Stimulated activated CD4-positive, alpha-beta T cell treated with anti-CD3 and anti-CD28 coated beads, Interleukin-2, amount 100 ng/mL, for 48 hours (primary cell): ENCODE measurements at places on chromosomes 3 and 15.

- DNase-seq: no peak
Measured at GRCh38 chr3:42654331-42655201, 1.1 kb downstream of the ZBTB47 start.

GRCh38 chr3:129461461-129462146 is 21.6 kb downstream of the IFT122 start:
- DNase-seq: no peak

GRCh38 chr15:99507016-99507503 is 58.7 kb upstream of the MEF2A start:
- no peak for DNase-seq

- peak; percentile 45 for DNase-seq
Measured at GRCh38 chr15:90665288-90666134, 51.6 kb upstream of the BLM start.

GRCh38 chr3:122533480-122533879 is 18.7 kb upstream of the KPNA1 start:
- DNase-seq: no peak

DNA sequence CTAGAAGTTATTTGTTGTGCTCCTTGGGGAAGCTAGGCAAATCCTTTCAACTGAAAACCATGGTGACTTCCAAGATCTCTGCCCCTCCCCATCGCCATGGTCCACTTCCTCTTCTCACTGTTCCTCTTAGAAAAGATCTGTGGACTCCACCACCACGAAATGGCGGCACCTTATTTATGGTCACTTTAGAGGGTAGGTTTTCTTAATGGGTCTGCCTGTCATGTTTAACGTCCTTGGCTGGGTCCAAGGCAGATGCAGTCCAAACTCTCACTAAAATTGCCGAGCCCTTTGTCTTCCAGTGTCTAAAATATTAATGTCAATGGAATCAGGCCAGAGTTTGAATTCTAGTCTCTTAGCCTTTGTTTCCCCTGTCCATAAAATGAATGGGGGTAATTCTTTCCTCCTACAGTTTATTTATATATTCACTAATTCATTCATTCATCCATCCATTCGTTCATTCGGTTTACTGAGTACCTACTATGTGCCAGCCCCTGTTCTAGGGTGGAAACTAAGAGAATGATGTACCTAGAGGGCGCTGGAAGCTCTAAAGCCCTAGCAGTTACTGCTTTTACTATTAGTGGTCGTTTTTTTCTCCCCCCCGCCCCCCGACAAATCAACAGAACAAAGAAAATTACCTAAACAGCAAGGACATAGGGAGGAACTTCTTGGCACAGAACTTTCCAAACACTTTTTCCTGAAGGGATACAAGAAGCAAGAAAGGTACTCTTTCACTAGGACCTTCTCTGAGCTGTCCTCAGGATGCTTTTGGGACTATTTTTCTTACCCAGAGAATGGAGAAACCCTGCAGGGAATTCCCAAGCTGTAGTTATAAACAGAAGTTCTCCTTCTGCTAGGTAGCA is 657 bp downstream of the PATL2 start:
- DNase-seq: no peak

DNA sequence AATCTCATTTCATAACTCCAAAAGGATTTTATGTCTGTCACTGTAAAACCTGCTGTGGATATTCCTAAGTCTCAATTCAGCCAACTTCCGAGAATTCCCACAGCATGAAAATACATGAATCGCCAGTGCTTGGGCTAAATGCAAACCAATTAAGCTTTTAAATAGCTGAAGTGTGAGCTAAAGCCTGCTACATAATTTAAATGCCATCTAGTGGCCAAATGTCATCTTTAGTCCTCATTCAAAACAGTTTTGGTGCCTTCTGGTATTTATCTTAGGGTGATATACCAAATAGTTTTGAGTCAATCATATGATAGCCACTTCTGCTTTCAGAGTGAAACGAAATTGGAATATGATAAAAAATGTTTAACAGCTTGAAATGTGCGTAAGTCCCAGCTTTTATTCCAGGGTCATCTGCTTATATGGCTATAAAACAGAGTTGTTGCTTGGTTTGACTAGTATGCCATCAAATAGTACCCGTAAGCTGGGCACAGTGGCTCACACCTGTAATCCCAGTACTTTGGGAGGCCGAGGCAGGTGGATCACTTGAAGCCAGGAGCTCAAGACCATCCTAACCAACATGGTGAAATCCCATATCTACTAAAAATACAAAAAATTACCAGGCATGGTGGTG is 41.8 kb upstream of the CCNL1 start:
- DNase-seq: no peak

- no peak for DNase-seq
Measured at GRCh38 chr3:196499061-196499460, 4.5 kb downstream of the RNF168 start.

GRCh38 chr3:64268926-64269325 is 43.7 kb upstream of the PRICKLE2 start:
- DNase-seq: no peak
